Retina (tissue), 1 donor: ENCODE measurements at places on chromosomes 16 and 17.

GRCh38 chr17:61259360-61259759 lies 140.3 kb upstream of the TBX2 start:
- no peak for DNase-seq

- no peak for DNase-seq
These were observed 903.9 kb downstream of the CDH11 start for GRCh38 chr16:64217789-64218535.

- DNase-seq: no peak
These were observed 57.4 kb upstream of the LGALS9 start for GRCh38 chr17:27573548-27573947.

DNA sequence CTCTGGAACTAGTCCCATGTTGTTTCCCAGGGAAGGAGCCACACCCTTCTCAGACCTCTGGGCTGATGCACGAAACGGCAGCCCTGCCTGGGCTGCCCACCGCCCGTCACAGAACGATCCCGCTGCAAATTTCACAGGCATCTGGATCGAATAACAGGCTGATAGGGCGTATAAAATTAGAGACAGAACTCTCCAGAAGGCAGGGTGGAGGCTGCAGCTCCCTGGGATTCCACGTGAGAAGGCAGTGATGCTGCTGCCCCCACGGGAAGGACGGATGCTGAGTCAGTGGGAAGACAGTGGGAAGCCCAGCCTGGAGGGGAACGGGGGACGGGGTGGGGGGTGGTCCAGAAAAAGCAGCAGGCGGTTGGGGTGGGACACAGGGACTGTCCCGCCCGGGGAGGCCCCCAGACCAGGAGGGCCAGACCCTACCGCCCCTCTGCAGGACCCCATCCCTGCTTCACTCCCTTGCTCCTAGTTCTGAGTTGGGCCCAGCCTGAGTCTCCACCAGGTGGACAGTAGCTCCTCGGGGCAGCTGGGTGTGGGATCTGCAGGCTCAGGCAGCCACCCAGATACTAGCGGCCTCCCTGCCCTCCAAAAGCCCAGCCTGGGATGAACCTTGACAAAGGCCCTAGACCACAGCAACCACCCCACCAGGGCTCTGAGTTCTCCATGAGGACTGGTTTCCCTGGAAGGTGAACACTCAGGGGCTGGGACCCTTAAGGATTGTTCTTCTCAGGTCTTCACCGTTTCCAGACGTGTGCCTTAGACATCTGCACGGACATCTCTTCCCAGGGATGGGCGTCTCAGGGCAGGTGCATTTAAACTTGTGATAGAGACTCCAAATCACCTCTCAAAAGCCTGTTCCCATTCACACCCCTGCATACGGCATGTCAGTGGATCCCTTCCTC lies 117.8 kb downstream of the METRNL start:
- no peak for DNase-seq

- no peak for DNase-seq
These were observed 19.3 kb downstream of the IGFBP4 start for GRCh38 chr17:40462343-40463121.

GRCh38 chr17:72545766-72546165 lies 424.9 kb downstream of the SOX9 start:
- no peak for DNase-seq

- DNase-seq: no peak
These were observed 4.8 kb downstream of the GLIS2 start for GRCh38 chr16:4320571-4321137.

DNA sequence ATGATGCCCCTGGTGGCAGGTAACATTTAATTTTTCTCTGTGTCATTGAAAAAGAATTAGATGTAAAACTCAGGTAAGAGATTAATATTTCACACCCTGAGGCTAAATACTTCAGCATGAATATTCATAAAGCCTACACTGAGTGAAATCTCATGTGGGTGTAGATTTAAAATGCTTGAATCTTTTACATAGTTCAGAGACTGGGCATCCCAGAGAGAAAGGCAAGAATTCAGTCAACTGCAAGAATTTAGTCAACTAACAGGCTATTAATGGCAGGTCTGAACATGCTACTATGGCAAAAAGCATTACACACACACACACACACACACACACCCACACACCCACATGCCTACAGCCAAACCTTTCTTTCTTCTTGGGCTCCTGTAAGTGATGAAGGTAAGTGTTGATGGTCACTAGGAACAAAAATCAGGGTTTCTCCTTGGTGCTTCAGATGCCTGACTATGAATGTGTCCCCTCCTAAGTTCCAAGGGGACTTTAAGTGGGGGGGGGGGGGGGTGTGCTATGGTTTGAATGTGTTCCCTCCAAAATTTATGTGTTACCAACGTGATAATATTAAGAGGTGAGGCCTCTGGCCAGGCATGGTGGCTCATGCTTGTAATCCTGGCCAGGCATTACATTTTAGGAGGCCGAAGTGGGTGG lies 63.7 kb upstream of the PSMD7 start:
- no peak for DNase-seq
